ENCODE measurements at places on chromosomes 7 and 10.
A peak's percentile ranks its signal among the peaks of the same experiment; 100 is the strongest.

DNA sequence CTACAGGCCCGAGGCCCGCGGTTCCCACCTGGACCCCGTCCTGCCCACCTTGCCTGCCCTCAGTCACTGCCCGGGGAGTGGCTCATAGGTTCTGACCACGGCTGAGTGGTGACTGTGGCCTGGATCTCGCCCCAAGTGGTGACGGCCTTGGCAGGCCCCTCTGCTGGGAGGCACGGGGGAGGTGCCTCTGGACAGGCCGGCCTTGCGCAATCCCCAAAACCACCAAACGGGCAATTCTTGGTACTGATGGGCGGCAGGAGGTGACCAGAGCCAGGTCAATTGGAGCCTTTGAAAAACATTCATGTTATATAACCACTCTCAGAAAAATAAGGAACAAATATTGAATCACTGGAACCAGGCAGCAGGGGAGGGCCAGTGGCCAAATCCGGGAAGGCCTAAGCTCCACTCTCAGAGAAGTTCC lies 83.4 kb downstream of the PRKAG2 start:
- DNase-seq = no peak

- no peak for DNase-seq
Measured at GRCh38 chr7:20301311-20301939, 29.3 kb upstream of the ITGB8 start.

DNA sequence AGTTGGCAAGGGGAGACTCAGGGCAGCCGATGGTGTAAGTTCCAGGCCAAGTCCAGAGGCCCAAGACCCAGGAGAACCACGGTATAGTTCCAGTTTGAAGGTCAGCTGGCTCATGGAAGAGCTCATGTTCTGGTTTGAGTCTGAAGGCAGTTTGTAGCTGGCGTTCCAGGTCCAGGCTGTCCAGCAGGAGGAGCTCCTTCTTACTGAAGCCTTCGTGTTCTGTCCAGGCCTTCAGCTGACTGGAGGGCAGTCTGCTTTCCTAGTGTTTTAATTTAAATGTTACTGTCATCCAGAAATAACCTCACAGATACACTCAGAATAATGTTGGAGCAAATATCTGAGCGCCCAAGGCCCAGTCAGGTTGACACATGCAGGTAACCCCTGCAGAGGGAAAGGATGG lies 4.2 kb downstream of the SUN1 start:
- no peak for DNase-seq

DNA sequence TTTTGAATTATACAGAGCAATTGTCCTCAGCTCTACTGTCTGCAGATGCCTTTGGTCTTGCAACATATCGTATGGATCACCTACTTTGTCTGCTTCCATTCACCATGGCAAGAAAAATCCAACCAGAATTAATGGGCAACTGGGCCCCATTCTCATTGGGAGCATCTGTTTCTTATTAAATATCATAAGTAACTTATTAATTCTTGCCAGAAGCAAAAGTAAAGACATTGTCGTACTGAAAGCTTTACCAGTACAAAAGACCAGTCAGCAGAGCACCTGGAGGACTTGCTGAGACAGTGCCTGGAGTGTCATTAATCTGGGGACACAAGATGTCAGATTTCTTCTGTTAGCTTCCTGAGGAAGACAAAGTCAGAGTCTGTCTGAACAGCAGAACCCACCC lies 404.5 kb downstream of the INHBA start:
- DNase-seq = no peak

- DNase-seq = no peak
Measured at GRCh38 chr7:151157645-151158329, 9.7 kb downstream of the GBX1 start.

GRCh38 chr7:131354390-131354789 lies 26.7 kb downstream of the MKLN1 start:
- DNase-seq = no peak

- no peak for DNase-seq
Measured at GRCh38 chr10:84198206-84198915, 4.0 kb downstream of the CDHR1 start.

- peak; percentile 77 for DNase-seq
Measured at GRCh38 chr10:100529475-100530298, at the start of gene NDUFB8. Gene NDUFB8 (minus strand): TSS chr10:100529871. CDS start chr10:100529851, 20 bp downstream.

GRCh38 chr7:29565982-29566746 lies 2.5 kb downstream of the PRR15 start:
- DNase-seq = no peak

DNA sequence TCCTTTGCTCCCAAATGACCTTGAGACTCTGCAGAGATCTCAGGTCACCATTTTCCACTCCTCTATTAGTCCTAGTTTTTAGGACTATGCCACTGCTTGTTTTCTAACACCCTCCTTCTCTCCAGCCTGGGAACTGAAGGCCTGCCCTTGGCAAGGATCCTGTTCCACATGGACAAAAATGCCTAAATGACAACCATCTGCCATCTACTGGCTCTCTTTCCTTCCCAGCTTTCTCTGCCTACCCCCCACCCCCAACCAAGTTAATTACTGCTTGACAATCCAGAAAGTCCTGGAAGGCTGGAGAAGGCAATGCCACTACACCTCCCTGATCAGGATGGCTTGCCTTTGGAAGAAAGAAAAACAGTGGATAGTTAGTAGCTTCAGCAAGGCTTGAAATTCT lies 44.8 kb upstream of the SP8 start:
- peak; percentile 74 for DNase-seq

- peak; percentile 31 for DNase-seq
Measured at GRCh38 chr7:50591480-50592438, 26.6 kb upstream of the DDC start.

- DNase-seq = no peak
Measured at GRCh38 chr7:67589183-67589582, 592.5 kb downstream of the TYW1 start.

DNA sequence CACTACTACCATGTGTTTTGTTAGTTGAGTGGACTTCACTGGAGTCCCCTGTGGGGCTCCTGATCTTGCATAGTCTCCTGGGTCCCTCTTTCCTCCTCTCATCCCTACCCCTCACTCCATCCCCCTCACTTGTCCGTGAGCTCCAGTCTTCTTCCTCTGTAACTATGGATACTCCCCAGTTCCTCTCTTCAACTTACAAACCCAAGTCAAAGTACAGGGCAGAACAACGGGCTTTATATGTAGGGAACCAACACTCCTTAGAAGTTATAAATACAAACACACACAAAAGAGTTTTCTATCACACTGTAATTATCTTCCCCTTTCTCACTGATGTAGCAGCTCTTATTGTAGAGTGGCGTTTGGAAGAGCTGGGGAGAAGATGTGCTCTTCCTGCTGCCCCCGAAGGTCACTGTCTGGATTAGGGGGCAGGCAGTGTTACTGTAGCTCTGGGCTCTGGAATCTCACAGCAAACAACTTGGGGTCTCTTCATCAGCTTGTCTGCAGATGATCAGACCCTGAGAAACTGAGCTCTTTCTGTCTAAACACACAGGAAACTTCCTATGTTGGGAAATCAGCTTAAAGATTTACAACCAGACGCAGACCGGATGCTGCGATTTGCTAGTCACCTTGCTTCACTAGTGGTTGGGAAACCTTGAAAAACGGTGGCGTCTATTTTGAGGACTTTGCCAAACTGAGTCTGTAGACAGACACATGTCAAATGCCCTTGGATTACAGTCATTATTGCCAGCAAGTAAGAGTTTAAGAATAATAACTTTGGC lies 13.6 kb downstream of the SNX10 start:
- no peak for DNase-seq

DNA sequence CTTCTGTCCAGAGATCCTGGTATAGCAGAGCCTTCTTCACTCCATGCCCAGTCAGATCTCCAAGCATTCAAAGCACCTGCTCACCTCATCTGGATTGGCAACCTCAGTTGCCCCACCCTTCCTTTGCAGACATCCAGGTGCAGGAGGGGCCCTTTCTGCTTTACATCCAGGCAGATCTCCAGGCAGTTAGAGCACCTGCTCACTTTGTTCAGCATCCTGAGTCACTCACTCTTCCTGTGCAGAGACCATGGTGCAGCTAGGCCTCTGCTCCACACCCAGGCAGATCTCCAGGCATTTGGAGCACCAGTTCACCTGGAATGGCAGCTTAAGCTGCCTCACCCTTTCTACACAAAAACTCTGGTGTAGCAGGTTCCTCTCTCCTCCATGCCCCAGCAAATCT lies 153.1 kb downstream of the CDK14 start:
- no peak for DNase-seq

- no peak for DNase-seq
Measured at GRCh38 chr7:40773656-40774055, 638.9 kb downstream of the SUGCT start.

GRCh38 chr7:110718503-110719205 lies 372.3 kb upstream of the LRRN3 start:
- no peak for DNase-seq

- peak; percentile 63 for DNase-seq
Measured at GRCh38 chr10:15344876-15345285, 26.2 kb downstream of the FAM171A1 start.

All from NCI-H2081 (cell line).